Stimulated activated CD4-positive, alpha-beta T cell treated with anti-CD3 and anti-CD28 coated beads, Interleukin-12 subunit alpha, Interleukin-12 subunit beta, amount 100 ng/mL, for 24 hours (primary cell): ENCODE measurements at places on chromosomes 4 and X.
A peak's percentile ranks its signal among the peaks of the same experiment; 100 is the strongest.

DNA sequence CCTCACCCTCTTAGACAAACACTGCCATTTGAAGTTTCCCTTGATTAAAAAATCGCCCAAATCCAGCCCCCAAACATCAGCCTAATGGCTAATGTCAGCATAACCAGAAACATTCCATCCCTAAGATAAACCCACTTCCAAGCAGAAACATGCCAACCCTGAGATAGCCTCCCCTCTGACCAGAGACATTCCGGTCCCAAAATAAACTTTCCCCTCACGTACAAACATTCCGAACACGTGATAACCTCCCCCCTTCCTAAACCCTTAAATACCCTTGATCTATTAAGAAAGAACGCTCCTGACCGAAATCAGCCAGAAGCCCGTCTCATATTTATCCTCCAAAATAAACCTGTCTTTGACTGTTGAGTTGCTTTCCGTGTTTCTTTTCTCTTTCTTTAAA lies 237.2 kb downstream of the ASMT start:
- no peak for DNase-seq

- peak; percentile 36 for DNase-seq
Measured at GRCh38 chrX:18983666-18984380, at the start of gene PHKA2. PHKA2 (minus strand) TSS chrX:18984114; CDS start chrX:18983932, 182 bp downstream.

DNA sequence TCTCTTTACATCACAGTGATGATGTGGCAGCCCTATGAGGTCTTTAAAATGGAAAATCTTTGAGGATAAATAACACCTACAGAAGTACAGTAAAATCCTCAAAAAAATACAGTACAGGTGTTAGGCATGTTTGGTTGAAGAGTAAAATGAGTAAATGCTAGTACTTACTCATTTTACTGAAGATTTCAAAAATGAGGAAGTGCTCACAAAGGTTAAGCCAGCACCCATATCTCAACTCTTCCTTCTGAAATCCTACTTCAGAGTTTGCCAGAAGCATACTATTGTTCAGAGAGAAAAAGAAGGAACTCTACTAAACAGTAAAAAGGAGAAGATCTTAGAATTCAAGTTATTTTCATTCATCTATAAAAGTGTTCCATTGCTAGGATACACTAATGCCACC lies 130.9 kb downstream of the CBR4 start:
- no peak for DNase-seq

DNA sequence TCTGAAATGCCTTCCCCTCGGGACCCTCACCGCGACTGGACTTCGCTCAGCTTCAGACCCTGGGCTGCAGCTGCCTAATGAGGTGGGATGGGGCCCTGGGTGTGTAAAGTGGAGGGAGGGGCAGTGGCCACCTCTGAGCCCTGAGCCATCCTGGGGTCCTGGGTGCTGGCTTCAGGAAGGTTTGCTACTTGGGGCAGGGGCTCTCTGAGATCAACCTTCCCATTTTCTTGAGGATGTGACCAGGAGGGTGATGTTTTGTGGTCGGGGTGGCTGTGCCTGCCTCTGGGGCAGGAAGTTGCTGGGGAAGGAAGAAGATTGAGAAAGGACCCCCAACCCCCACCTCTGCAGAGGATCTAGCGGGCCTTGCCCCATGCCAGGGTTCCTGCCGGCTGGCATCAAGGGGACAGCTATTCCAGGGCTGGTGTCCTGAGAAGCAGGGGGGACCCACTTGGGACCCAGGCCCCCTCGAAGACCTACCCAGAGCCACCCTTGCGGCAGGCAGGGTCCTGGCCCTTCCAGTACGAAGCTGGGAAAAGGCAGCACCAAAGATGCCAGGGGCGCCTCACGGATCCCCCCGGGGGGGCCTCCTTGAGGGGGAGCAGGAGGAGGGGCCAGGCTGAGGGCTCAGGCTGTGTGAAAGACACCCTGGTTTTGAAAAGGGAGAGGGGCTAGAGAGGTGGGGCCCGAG lies 6.5 kb downstream of the SH3BP2 start:
- DNase-seq, result no peak

GRCh38 chrX:1751781-1752180 lies 136.9 kb downstream of the ASMT start:
- no peak for DNase-seq

DNA sequence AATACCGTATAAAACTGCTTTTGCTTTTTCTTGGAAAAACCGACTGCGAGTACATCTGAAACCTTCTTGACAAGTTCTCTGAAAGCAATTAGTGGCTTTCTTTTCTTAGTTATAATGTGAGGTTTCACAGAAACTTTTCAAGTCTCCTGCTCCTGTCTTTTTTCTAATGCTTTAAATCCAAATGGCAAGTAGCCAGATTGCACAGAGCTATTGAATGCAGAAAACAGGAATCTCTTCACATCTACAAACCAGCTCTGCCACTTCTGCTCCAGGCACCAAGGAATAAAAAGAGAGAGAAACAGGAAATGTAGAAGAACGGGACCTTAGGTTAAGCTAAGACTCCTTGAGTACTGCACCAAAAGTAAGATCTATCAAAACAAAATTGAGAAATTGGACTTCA lies 267.3 kb upstream of the TET2 start:
- no peak for DNase-seq
